K562 (cell line): ENCODE measurements at places on chromosomes 6 and 20.
A peak's percentile ranks its signal among the peaks of the same experiment; 100 is the strongest.

DNA sequence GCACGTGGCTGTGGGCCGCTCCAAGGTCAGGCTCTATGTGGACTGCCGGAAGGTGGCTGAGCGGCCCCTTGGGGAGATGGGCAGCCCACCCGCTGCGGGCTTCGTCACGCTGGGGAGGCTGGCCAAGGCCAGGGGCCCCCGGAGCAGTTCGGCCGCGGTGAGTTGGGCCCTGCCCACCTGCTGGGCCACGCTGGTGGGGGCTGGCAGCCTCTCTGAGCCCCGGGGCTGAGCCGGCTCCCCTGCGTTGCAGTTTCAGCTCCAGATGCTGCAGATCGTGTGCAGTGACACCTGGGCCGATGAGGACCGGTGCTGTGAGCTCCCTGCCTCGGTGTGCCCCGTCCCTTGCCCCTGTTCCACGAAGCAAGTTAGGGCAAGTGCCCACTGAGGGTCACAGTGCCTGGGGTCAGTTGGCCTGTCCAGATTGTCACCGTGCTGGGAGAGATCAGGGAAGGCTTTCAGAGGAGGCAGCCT, 27.1 kb downstream of the COL20A1 start:
- DNase-seq, result no peak

GRCh38 chr6:14693301-14694192, 552.3 kb upstream of the JARID2 start:
- no peak for DNase-seq

DNA sequence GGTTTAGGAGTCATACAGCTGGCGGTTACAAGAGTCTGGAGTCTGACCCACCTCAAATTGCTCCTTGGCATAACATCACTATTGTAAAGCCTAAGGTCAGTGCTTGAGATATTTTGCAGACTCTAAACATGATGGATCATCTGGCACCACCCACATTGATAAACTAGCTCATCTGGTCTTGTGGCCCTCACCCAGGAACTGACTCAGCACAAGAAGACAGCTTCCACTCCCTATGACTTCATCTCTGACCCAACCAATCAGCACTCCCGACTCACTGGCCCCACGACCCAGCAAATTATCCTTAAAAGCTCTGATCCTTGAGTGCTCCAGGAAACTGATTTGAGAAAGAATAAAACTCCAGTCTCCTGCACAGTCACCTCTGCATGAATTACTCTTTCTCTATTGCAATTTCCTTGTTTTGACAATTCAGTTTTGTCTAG, 115.9 kb downstream of the CD24 start:
- DNase-seq, result no peak

- no peak for DNase-seq
These were observed 296.0 kb downstream of the SMOC2 start for GRCh38 chr6:168737014-168737413.

GRCh38 chr6:37765182-37765775, 54.2 kb upstream of the ZFAND3 start:
- DNase-seq, result no peak

- DNase-seq, result peak; percentile 60
These were observed 256.5 kb downstream of the TRDN start for GRCh38 chr6:123380257-123380656.

DNA sequence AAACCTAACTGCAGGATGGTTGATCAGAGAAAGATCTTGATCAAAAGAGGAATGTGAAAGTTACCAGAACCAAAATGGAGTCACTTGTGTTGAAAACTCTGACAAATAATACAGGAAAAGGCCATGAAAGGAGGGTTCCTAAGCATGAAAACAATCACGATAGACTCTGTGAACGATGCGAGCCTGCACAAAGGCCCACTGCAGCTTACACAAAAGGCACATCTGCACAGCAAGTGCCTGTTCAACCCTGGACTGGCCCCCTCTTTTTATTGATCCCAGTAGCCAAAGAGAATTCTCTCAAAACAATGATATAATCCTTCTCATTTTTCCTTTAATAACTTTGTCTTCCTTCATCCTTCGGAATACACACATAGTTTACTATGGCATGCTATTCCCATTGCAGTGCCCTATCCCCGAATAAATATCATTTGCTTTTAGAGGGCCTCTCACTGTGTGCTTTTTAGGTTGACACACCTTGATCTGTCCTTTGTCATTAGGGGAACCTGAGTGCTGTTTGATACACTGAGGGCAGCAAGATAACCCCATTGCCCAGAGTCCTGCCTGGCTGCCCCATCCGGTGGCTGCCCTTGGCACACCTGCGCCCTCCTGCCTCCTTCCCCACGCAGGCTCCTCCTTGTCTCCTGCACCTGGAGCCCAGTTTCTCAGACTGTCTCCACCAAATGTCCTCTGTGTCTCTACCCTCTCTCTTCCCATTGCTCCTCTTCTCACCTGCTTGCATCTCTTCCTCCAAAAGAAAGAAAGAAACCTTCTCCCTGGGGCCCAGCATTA, 98.3 kb upstream of the FRMD1 start:
- no peak for DNase-seq

GRCh38 chr6:38407192-38407591, 232.5 kb downstream of the BTBD9 start:
- DNase-seq, result no peak
